ENCODE measurements at places on chromosomes 2 and 18.

- peaks cover 21% of the 10 kb centered on the region for H3K4me1 ChIP-seq
- H3K27me3 ChIP-seq = no peaks in the 10 kb centered on the region
- no peaks in the 10 kb centered on the region for H3K36me3 ChIP-seq
- peak; percentile 61 for DNase-seq
Observed at GRCh38 chr18:49100226-49100968, 149.6 kb upstream of the SMAD7 start.

GRCh38 chr2:75071766-75072165 lies 113.3 kb downstream of the POLE4 start:
- H3K4me3 ChIP-seq = no peak overlapping the region
- DNase-seq = no peak
- no peak overlapping the region for H3K27ac ChIP-seq
- no peaks in the 10 kb centered on the region for H3K36me3 ChIP-seq

GRCh38 chr18:13287372-13287771 lies 68.8 kb downstream of the LDLRAD4 start:
- no peaks in the 10 kb centered on the region for H3K36me3 ChIP-seq
- H3K4me1 ChIP-seq = no peaks in the 10 kb centered on the region
- H3K27ac ChIP-seq = no peak overlapping the region
- H3K27me3 ChIP-seq = no peaks in the 10 kb centered on the region

GRCh38 chr2:72827966-72828646 lies 2.3 kb upstream of the EXOC6B start:
- H3K4me3 ChIP-seq = no peak overlapping the region
- H3K27me3 ChIP-seq = no peaks in the 10 kb centered on the region
- H3K4me1 ChIP-seq = peaks cover 9% of the 10 kb centered on the region
- DNase-seq = peak; percentile 23
- peak overlapping the region; percentile 80 for H3K27ac ChIP-seq
- H3K36me3 ChIP-seq = no peaks in the 10 kb centered on the region

DNA sequence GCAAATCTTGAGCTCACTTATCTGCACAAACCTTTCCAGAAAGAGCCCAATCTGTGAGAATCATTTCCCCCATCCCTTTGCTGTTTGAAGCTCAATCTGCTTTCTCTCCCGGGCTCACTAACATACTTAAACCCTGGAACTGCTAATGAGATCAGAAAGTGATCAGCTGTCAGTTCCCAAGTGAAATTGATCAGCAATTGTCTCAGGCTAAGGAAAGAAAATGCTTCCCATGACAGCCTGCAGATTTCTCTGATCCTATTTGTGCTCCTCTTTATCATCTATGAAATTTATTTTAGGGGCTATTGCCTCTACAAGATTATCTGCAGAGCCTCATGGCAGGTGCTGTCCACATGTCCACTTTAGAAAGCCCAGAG lies 239.0 kb upstream of the CXCR4 start:
- H3K4me3 ChIP-seq = no peak overlapping the region
- H3K27ac ChIP-seq = no peak overlapping the region
- no peaks in the 10 kb centered on the region for H3K36me3 ChIP-seq

DNA sequence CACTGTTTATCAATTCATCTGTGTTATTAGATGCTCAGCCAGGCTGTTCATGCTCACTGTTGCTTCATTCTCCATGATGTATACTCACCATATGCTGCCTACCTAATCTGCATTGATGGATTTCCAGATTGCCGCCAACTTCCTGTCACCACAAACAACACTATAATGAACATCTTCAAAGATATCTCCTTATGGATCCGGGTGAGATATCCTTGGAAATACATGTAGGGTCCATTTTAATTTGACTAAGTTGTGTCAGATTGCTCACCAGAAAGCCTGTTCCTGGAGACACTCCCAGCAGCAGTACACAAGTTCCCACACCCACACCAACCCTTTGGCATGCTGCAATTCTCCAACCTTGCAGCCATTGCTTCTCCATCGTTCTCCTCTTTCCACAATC lies 547.5 kb upstream of the TNP1 start:
- no peaks in the 10 kb centered on the region for H3K36me3 ChIP-seq
- H3K27me3 ChIP-seq = no peaks in the 10 kb centered on the region
- no peak overlapping the region for H3K27ac ChIP-seq
- no peak overlapping the region for H3K4me3 ChIP-seq

DNA sequence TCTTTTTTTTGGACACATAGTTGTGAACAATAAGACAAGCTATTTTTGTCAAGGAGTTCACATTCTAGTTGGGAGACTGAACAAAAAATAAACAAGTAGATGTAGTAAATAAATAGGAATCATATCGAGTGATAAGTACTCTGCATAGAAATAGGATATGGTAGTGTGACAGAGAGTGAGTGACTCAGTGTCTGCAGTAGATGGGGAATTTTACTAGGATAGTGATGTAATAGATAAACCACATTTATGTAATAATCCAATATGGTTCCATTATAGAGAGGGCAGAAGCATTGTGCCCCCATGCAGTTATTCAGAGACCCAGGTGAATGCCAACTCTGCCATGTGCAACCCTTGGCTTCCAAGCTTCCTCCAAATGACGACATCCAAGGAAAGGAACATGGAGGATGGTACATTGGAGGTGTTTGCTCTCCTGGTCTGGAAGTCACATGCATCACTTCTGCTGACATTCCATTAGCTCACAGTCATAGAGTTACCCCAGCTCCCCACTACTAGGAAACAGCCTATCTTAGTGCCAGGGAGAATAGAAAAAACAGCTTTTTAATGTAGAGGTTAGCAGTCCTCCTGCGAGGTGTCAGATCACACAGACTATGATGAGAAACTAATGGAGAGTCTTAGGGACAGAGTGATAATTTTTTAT lies 595.4 kb downstream of the NYAP2 start:
- no peak for DNase-seq
- no peaks in the 10 kb centered on the region for H3K36me3 ChIP-seq
- H3K4me3 ChIP-seq = no peak overlapping the region
- peaks cover 4% of the 10 kb centered on the region for H3K4me1 ChIP-seq
- H3K27me3 ChIP-seq = no peaks in the 10 kb centered on the region
- no peak overlapping the region for H3K27ac ChIP-seq

GRCh38 chr2:42951263-42951938 lies 159.0 kb upstream of the HAAO start:
- no peak overlapping the region for H3K4me3 ChIP-seq
- H3K4me1 ChIP-seq = peaks cover 27% of the 10 kb centered on the region
- H3K27ac ChIP-seq = peak overlapping the region; percentile 8

- DNase-seq = no peak
- H3K27ac ChIP-seq = no peak overlapping the region
- no peaks in the 10 kb centered on the region for H3K36me3 ChIP-seq
- no peaks in the 10 kb centered on the region for H3K27me3 ChIP-seq
Observed at GRCh38 chr2:146246736-146247523, 1597.9 kb upstream of the ACVR2A start.

DNA sequence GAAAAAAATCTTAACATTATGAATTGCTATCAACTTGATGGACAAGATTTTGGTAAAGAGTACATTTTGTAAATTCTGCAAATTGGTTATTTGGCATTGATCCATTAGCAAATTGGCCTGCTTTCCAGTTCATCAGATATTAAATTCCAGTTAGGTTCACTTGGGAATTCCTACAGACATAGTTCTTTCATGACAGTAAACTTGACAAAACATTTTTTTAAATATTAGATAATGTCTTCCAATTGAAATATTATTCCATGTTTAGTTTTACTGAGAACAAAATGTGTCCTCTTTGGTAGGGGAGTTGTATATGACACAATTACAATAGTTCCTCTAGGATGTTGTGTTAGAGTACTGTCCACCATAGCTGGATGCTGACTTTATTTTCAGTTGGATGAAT lies 141.9 kb downstream of the LCLAT1 start:
- H3K27ac ChIP-seq = no peak overlapping the region
- no peak overlapping the region for H3K4me3 ChIP-seq
- H3K4me1 ChIP-seq = no peaks in the 10 kb centered on the region
- no peaks in the 10 kb centered on the region for H3K27me3 ChIP-seq
- no peak for DNase-seq

DNA sequence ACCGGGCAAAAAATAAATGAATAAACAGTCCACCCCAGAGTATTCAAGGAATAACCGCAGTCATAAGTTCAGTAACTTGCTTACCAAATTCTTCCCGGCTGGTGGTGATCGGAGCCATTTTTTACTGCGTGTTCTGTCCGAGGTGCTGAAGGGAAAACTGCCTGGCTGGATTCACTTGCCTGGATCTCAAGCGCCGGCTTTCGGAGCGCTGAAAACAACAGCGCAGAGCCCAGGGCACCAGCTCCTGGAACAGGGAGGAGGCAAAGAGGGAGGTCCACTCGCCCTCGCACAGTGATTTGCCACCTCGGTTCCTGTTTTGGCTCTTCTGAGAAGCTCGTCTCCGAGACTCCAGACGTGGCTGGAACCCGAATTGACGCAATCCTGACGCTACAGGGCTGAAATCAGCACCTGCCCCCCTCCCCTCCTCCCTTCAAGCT lies at the start of gene SYT4:
SYT4 (minus strand) TSS at position 327 of the 437 bp plus-strand sequence; CDS start at position 118, 209 bp downstream.
- peaks cover 16% of the 10 kb centered on the region for H3K27me3 ChIP-seq
- no peaks in the 10 kb centered on the region for H3K36me3 ChIP-seq
- no peaks in the 10 kb centered on the region for H3K4me1 ChIP-seq
- H3K4me3 ChIP-seq = no peak within 1 kb of the TSS

DNA sequence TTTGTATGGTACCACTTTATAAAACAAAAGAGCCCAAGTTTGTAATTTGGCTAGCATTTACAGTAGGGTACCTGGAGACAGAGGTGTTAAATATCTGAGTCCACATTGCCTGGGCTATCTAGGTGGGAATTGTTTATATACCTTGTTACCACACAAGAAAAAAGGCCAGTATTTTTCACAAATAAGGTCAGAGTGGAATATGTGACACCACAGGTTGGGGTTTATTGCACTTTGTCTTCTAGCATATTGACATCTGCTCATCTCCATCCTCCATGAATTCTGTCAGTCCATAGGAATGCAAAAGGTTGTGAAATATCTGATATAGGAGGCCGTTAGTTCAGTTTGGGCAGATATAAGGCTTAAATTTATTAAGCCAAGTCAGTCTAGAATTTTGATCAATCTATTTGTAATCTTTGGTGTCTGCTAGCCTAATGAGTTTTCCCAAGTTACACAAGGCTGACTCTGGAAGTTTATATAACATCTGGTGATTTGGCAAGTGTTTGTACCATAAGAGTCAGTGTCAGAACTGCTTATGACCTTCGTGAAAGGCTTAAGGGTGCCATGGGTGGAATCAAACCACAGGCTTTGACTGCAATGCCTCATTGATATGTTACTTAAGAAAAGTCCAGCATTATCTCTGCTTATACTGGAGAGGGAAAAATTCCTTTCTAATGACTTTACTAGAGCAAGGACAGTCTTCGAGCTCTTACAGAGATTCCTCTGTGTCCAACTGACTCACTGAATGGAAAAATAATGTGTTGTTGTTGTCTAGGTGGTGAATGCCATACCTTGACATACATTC lies 11.3 kb upstream of the DPP4 start:
- H3K4me3 ChIP-seq = no peak overlapping the region
- H3K27me3 ChIP-seq = no peaks in the 10 kb centered on the region
- DNase-seq = peak; percentile 48
- H3K4me1 ChIP-seq = peaks cover 19% of the 10 kb centered on the region

- no peak for DNase-seq
- no peaks in the 10 kb centered on the region for H3K27me3 ChIP-seq
- no peak overlapping the region for H3K4me3 ChIP-seq
- no peak overlapping the region for H3K27ac ChIP-seq
Observed at GRCh38 chr18:59159986-59160385, 20.3 kb downstream of the SEC11C start.

DNA sequence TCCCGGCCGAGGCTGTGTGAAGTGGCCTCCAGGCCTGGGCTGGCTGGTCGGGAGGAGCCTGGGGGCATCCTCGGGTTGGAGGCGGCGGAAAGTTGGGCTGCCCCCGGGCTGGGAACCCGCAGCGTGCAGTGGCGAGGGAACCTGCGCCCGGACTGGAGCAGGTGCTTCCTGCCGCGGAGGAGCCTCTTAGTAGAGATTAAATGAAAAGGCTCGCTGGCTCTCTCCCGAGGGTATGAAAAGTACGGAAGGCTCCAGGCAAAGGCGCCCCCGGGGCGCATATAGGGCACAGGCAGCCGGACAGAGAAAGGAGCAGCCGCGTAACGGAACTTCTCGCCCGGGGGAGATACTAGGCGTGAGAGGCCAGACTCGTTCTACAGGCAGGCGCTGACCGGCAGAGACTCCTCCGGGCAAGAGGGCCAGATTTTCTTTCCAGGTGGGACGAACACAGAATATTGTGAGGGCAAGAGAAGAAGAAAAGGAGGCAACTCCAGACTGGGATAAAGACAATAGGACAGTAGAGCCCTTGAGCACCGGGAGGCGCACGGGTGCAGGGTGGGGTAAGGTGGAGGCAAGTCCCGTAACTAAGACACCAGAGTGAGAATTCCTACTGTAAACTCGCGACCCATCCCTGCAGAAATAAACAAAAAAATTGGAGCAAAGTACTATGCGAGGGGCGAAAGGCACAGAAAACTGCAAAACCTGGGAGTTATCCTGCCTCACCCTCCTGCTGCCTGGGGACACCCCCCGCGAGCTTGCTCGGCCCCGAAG lies 816 bp downstream of the CDH2 start:
- peaks cover 4% of the 10 kb centered on the region for H3K27me3 ChIP-seq
- no peaks in the 10 kb centered on the region for H3K4me1 ChIP-seq
- H3K4me3 ChIP-seq = peak overlapping the region; percentile 41
- H3K36me3 ChIP-seq = no peaks in the 10 kb centered on the region

- H3K27ac ChIP-seq = no peak overlapping the region
- H3K36me3 ChIP-seq = no peaks in the 10 kb centered on the region
- H3K4me1 ChIP-seq = no peaks in the 10 kb centered on the region
- no peak overlapping the region for H3K4me3 ChIP-seq
- no peak for DNase-seq
Observed at GRCh38 chr2:216845426-216845825, 14.4 kb downstream of the TNP1 start.

GRCh38 chr2:232741972-232742371 lies 34.4 kb downstream of the KCNJ13 start:
- H3K27ac ChIP-seq = no peak overlapping the region
- H3K4me3 ChIP-seq = no peak overlapping the region
- DNase-seq = no peak
- H3K36me3 ChIP-seq = no peaks in the 10 kb centered on the region

GRCh38 chr2:105796131-105796638 lies 51.5 kb downstream of the NCK2 start:
- no peak overlapping the region for H3K4me3 ChIP-seq
- H3K27ac ChIP-seq = peak overlapping the region; percentile 18
- DNase-seq = no peak

- no peak overlapping the region for H3K27ac ChIP-seq
- H3K4me3 ChIP-seq = no peak overlapping the region
- no peaks in the 10 kb centered on the region for H3K36me3 ChIP-seq
- H3K4me1 ChIP-seq = peaks cover 4% of the 10 kb centered on the region
Observed at GRCh38 chr18:21444465-21445212, 155.9 kb downstream of the ESCO1 start.

- no peaks in the 10 kb centered on the region for H3K4me1 ChIP-seq
- H3K27me3 ChIP-seq = no peaks in the 10 kb centered on the region
- DNase-seq = no peak
- no peaks in the 10 kb centered on the region for H3K36me3 ChIP-seq
- H3K27ac ChIP-seq = no peak overlapping the region
- no peak overlapping the region for H3K4me3 ChIP-seq
Observed at GRCh38 chr2:32715981-32716380, 88.1 kb downstream of the TTC27 start.

DNA sequence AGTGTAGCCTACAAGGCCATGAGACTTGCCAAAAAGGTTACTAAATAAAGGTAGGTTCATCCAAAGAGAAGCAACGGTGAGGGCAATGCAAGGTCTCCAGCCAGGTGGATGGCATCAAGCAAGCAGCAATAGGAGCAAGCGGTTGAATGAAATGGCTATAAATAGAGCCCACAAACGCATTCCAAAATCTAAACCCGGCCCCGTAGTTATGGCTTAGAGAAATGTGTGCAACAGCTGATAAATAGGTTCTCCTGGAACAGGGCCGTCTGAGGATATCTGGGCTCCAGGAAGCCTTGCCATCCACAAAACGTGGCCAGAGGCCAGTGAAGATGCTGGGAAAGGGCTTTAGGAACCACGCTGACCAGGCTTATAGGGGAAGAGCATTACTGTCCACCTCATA lies 146.1 kb upstream of the PID1 start:
- DNase-seq = no peak
- H3K27me3 ChIP-seq = no peaks in the 10 kb centered on the region
- no peaks in the 10 kb centered on the region for H3K36me3 ChIP-seq
- H3K4me1 ChIP-seq = no peaks in the 10 kb centered on the region

Measured in hepatocyte (in vitro differentiated cells).